Substantia nigra (tissue), 51 donors: ENCODE measurements at places on chromosomes 1 and 21.
A peak's percentile ranks its signal among the peaks of the same experiment; 100 is the strongest.

- DNase-seq = no peak
Measured at GRCh38 chr1:185595835-185596667, 138.1 kb upstream of the HMCN1 start.

DNA sequence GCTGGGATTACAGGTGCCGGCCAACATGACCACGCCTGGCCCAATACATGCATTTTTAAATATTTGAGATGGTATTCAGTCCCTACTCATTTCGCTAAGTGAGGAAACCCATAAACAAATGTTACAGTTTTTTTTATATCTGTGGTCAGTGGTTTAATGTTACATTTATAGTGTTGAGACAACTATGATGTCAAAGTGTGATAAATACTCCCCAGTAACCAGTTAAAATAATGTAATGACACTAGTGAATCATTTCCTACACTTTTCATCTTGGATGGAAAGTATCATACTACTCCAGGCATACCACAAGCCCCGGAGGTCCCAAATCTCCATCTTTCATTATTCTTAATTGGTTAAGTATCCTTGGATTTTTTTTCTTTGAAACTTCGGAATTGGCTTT, 87.5 kb upstream of the KIF26B start:
- no peak for DNase-seq

DNA sequence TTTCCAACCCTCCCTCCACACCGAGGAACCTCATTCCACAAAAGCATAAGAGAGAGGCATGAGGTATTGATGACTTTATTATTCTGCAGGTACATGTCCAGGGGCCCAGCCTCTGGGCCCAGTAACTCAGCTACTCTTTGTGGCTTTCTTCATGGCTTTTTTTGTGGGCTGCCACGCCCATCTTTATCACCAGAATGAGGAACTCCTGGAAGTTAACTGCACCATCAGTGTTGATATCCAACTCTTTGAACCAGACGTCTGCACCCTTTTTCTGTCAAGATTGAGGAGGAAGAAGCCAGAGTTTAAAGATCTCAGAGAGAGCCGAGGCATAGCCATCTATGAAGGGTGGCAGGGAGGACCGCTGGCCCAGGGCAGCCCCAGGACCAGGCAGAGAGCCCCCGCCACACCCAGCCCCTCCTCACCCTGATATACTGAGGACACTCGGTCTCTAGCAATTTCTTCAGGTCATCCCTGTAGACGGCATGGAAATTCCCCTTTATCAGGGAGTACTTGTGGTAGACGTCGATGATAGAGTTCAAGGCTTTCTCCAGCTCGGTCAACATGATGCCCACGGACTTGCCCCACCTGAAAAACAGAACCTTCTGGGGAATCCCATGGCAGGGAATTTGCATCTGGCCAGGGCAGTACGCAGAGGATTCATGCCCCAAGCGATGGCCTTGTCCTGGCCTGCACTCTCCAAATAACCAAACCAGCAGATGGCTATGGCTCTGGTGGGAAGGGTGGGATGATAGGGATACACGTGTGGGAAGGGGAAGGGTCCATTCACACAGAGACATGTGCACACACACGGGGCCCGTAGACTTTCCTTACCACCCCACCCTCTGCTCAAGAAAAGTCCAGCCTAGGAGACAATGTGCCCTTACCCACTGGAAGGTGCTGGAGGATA, 647 bp downstream of the S100A8 start:
- DNase-seq = no peak

GRCh38 chr1:156833603-156834002, 17.0 kb upstream of the SH2D2A start:
- no peak for DNase-seq

GRCh38 chr1:25922056-25922970, 16.1 kb upstream of the STMN1 start:
- DNase-seq = peak; percentile 33

- no peak for DNase-seq
Measured at GRCh38 chr1:248597589-248597988, at the start of gene OR2T10. TSS of gene OR2T10 (minus strand) at chr1:248597700. CDS start at chr1:248593768, 3,932 bp downstream.

- no peak for DNase-seq
Measured at GRCh38 chr1:8578936-8579335, 238.5 kb downstream of the RERE start.

DNA sequence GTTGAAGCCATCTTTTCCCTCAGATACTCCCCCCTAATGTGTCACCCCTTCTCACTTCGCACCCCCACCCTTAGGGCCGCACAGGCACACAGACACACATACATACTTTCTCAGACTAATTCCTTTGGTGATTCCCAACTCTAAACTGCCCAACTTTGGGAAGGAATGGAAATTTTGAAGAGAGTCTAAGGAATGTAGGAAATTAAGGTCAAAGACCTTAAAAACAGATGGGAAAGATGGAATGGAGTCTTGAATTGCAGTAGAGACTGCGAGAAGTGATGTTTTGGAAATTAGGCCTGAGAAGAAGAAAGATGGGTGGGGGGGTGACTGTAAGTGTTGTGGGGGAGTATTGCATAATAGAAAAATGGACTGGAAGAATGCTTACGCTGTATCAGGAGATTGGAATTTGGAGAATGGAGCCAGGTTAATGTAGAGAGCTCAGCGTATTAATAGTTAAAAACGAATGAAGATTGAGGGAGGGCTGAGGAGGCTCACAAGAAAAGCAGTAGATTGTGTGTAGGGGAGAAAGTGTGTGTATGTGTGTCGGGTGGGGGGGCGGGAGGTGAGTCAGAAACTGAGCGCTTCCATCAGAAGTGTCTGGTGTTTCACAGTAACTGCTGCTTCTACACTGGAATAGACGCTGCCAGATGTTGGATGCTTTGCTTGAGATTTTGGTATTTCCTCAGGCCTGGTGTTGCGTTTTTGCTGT, 1.7 kb downstream of the PIP5K1A start:
- DNase-seq = no peak

- no peak for DNase-seq
Measured at GRCh38 chr1:78645723-78646122, 3.9 kb upstream of the IFI44 start.

- DNase-seq = no peak
Measured at GRCh38 chr1:82195245-82195644, 394.5 kb downstream of the ADGRL2 start.

- DNase-seq = no peak
Measured at GRCh38 chr1:182145441-182145840, 83.9 kb upstream of the ZNF648 start.

DNA sequence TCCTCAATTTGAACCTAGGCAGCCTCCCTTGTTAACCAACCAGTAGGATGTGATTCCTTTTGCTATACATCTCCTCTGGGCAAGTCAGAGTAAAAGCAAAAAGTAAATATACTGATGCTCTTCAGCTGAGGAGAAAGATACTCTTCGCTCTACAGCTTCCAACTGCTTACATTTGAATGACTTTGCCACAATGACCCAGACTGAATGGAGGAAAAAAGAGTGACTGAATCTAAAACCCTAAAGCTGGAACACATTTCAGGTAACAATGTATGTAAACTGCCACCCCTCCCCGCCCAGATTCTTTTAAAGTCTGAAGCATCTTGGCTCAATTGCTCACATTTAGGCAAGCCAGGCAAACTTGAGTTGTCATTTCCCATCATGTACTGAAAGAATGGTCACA, 46.1 kb downstream of the SLC16A1 start:
- no peak for DNase-seq

- no peak for DNase-seq
Measured at GRCh38 chr1:85151446-85151845, 49.4 kb downstream of the SYDE2 start.

- no peak for DNase-seq
Measured at GRCh38 chr1:51168936-51169335, 66.9 kb downstream of the C1orf185 start.

DNA sequence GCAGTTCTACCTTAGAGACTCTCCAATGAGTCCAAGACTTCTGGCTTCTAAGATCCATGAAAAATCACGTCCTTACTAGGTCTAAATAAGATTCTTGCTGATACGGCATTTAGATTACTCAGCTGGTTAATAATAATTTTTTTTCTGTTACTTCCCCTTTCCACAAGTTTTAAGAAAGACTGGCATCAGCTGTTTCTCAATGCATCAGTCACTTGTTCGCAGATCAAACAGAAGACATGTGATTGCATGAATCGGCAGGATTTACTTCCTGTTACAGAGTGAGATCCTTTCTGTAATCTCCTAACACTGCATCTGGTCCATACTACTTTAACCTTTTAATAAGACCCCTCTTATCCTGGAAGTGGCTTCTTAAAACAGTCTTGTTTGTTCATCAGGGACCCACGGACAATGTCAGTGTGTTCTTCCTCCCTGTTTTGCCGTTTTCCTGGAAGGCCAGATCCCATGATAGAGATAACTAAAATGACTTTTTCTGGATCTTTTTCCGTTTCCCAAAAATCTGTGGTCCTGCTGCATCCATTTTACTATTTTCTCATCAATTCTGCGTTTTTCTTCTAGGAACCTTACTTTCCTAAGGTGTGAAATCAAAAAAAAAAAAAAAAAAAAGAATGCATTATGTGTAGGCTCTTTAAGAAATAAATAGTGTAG, 6.1 kb downstream of the NPL start:
- no peak for DNase-seq

DNA sequence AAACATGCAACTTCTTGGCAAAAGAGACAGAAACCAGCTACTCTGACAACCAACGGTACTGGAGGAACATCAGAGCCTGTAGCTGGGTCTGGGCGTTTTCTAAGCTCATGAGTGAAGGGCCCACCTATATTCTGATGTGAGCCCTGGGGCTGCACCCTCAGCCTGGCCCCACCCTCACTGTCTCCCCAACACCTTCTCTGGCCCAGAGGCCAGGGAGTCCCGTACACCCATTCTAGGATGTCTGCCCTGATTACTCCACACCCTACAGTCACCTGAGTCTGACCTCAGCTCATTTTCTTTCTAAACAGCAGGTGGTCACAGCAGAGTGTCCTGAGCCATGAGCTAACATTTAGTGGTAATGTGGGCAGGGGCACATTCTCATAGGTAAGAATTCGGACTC, 439.2 kb downstream of the MATN1 start:
- DNase-seq = no peak

DNA sequence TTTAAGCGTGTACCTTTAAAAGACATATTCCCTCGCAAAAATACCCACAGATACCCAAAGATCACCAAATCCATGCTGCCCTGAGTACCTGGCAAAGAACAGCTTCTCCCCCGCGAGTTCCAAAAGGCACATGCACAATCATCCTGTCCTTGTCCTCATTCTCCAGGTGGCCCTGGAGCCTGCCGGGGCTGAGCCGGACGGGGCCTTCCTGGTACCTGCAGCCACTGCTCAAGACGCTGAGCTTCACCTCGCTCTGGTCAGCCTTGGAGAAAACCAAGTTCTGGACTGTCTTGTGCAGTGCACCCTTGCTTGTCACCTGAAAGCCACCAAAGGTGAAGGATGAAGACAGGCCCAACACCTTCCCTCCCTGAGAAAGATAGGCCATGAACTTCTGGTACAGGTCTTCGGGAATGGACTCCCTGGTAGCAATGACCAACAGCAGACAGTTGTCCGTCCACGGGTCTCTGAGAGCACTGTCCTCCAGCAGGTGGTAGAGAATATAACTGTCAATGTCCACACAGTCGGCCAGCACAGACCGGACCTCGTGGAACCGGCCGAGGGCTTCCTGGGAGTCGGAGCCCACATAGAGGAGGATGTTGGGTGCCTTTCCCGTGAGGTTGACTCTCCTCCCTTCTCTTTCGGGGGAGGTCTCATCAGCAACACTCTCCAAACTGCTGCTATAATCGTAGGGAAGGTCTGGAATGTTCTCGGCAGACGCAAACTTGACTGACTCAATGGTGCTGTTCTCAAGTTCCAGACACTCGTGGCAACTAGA, 29.9 kb downstream of the HLCS start:
- no peak for DNase-seq

DNA sequence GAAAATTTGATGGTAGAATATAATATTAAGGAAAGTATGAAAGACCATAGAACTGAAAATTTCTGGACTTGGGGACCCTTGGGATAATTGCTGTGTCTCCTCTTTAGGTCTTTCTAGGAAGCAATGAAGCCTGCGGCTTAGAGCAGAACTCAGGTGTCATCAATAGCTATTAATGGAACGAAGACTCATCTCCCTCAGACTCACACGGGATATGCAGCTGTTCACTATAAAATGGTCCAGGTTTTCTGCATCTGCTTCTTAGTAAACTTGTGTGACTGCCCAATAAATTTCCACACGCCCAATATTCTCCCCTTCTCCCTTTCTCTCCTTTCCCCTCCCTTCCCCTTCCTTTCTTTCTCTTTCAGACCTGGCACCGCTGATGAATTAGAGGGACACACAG, 392.5 kb downstream of the HLX start:
- no peak for DNase-seq

DNA sequence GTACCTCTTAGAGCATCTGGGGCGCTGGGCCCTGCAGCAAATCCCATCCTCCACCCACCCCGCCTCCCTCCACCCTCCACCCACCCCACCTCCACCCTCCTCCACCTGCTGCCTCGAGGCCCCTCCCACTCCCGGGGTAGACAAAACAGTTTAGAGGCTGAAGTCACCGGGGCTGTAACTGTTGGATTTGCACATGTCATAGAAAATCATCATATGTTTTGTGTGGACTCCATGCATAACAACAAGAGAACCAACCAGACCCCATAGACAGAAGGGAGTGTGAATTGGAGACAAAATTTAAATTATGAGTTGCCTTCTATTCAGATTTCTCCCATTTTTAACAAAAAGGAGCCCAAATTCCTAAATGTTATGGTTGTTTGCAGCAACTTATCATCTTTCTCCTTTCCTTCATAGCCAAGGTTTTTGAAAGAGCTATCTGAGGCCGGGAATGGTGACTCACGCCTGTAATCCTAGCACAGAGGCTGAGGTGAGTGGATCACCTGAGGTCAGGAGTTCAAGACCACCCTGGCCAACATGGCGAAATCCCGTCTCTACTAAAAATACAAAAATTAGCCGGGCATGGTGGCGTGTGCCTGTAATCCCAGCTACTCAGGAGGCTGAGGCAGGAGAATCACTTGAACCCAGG, 28.2 kb upstream of the LGALS8 start:
- no peak for DNase-seq

GRCh38 chr1:193581341-193581740, 394.9 kb upstream of the B3GALT2 start:
- no peak for DNase-seq

DNA sequence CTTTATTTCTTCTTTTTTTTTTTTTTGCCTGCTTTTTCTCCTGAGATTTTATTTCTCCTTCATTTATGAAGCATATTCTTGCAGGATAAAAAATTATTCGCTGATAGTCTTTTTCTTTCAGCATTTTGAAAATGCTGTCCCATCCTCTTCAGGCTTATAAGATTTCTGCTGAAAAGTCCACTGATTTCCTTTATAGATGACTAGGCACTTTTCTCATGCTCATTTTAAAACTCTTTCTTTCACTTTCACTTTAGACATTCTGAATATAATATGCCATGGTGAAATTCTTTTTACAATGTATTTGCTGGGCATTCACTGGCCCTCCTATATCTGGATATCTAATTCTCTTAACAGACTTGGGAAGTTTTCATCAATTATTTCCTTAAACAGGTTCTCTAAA, 25.5 kb upstream of the GTF2B start:
- no peak for DNase-seq
